ENCODE measurements at places on chromosomes 2 and 18.

GRCh38 chr2:206616151-206616550 lies 26.1 kb upstream of the FAM237A start:
- DNase-seq: no peak

DNA sequence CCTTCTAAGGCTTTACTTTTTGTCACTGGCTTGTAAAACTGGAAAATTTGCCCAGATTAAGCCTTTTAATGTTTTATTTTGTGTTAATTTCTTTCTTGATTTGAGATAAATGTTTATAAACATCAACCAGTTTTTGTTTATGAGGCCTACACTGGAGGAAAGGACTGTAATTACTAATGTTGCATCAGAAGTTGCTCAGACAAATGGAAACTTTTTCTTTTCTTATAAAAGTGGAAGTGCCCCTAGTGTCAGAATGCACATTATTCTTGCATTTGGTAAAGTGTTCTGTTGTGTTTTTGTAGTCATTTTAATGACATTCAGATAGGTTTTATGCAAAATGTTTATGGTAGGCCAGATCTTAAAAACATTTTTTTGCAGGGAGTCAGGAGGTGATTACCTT lies 25.3 kb downstream of the LCLAT1 start:
- DNase-seq: no peak

DNA sequence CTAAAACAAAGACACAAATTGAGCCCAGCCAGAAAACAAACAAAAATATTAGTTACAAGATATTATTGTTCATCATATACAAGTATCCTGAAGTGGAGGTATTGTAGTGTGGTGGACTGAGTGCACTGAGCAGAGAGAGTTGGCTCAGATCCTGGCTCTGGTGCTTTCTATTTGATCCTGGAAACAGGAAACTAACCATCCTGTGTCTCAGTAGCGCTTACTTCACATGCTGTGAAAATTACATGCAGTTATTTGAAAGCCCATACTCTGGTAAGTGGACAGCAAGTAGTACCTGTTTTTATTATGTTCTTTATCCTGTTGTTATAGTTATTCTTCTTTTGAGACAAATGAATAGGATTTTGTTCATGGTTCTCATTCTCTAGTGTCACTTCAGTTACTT lies 84.3 kb upstream of the CRIM1 start:
- DNase-seq: no peak

DNA sequence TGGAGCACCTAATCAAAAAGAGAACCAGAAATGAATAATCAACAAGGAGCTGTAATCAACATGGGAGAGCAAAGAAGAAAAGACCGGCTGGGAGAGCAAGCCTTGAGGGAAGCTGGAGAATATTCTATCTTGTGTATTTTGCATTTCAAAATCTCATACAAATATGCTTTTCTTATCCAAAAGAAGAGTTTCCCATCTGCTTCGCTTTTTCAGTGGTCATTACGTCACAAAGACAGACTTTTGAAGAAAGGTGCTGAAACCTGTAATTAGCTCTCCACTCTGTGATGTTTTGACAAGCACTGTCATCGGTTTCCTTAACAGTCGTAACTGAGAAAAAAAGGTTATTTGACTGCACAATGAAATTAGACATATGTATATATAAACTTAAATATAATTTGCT lies 139.1 kb upstream of the TACR1 start:
- DNase-seq: no peak

- DNase-seq: no peak
Measured at GRCh38 chr2:96092951-96093350, 23.4 kb downstream of the ADRA2B start.

GRCh38 chr2:240810199-240810598 lies 9.8 kb downstream of the KIF1A start:
- no peak for DNase-seq

DNA sequence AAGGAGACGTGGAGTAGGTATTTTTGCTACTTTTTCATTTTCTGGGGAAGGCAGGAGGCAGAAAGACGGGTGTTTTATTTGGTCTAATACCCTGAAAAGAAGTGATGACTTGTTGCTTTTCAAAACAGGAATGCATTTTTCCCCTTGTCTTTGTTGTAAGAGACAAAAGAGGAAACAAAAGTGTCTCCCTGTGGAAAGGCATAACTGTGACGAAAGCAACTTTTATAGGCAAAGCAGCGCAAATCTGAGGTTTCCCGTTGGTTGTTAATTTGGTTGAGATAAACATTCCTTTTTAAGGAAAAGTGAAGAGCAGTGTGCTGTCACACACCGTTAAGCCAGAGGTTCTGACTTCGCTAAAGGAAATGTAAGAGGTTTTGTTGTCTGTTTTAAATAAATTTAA lies 3.4 kb downstream of the FZD7 start:
- no peak for DNase-seq

DNA sequence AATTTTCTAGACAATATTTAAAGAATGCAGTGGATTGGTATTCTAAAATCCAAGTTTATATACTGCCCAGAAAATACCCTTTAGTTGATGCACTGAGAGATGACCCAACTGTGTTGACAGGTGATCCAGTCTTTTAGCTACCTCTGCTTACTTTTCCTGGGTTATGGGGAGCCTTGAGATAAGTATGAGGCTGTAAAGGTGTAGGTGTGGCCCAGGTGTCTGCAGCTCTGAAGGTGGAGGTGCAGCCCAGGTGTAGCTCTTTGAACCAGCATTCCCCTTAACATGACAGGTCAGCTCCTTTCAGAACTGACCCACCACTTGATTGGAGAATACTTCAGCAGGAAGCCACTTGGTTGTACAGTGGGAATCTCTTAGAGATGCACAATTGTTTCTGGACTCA lies 62.3 kb upstream of the ACSL3 start:
- DNase-seq: no peak

DNA sequence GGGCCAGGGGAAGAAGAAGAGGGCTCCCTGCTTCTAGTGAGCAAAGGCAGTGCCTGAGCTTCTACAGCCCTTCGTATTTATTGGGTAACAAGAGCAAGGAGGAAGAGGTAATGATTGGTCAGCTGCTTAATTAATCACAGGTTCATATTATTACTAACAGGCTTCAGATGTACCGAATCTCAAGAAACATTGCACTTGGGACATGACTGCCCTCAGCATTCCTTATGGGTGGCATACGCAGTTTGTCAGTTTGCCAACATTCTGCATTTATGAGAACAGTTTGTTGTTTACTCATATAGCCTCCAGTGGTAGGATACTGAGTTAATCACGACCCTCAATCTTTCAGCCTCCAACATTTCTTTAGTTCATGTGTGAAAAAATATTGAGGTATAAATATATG lies 84.5 kb downstream of the HIBCH start:
- DNase-seq: no peak

DNA sequence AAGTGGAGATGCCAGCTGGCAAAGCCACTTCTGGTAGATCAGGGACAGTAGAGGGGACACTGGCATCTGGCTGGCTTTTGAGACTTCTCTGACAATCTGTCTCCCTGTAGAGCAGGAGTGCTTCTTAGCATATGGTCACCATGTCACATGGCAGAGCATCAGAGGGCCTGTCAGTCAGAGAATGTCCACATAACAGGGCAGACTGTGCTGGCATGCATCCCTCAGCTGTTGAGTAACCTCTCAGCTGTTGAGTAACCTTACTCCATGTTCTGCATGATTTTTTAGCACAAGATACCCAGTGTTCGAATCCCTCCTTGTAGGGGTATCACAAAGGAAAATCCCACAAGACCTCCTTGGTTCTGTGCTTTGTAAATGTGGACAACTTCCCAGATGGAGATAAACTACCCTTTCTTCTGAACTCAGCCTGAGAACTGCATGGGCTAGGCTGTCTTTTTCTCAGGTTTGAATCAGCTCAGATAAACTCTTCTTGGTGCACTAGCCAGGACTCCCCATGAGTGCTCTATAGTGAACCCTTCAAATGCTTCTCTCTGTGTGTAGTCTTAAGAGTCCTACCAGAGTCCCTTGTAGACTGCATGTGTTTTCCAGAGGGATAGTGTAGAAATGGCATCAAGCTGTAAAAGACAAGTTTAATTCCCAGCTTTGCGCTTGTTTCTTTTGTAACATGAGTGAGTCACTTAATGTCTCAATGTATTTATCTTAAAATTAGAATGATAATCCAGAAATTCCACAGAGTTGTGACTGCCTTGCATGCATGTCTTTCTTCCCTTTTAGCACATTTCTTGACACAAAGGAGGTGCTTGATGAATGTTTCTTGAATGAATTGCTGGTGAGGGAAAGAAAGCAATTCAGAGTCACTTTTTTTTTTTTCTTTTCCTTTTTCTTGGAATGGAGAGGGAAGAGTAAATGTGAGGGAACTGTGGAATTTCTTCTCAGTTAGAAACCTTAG lies 442.3 kb upstream of the HNMT start:
- no peak for DNase-seq

- peak; percentile 36 for DNase-seq
Measured at GRCh38 chr2:15177103-15177502, 384.0 kb downstream of the NBAS start.

DNA sequence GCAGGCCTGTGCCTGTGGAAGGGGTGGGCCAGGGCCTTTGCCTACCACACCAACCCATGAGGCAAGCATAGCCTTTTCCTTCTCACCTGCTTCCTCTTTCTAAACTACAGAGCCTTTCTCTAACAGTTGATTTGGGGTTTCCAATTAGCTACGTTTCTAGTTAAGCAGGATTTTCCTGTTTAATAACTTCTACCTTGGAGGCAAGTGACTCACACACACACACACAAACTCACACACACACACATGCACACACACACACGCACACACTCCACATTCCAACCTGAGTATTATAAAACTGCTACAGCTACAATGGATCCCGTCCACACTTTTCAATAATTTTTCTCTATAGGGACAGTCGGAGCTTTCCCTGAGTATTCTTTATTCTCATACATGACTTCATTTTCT lies 84.9 kb downstream of the SOX11 start:
- DNase-seq: no peak

DNA sequence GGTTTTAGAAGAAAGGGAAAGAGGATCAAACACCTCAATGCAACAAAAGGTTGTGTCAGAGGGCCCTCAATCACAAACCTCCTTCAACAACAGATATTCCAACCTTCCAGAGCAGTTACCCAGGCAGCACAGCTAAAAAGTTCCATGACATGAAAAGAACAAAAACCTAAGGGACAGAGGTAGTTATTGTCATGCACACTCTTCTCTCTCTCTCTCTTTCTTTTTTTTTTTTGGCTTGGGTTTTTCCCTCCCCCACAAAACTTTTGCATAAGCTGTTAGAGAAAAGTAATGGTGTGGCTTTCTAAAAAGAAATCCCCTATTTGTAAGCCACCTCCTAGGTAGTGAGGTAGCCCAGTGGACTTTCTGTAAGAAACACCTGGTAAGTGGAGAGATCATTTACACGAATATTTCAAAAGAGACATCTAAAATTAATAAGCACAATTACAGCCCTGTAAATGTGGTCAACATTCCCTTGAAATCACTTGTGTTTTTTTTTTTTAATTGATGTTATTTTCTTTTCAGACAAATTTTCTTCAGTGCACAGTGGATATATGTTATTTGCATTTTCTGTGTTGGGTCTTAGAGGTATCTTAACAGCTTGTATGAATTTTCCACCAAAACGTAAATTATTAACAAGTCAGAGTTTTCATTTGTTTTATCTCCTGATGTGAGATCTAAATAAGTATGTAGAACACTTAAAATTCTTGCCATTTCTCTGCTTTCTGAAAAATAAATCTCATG lies 48.4 kb downstream of the ZEB2 start:
- no peak for DNase-seq

DNA sequence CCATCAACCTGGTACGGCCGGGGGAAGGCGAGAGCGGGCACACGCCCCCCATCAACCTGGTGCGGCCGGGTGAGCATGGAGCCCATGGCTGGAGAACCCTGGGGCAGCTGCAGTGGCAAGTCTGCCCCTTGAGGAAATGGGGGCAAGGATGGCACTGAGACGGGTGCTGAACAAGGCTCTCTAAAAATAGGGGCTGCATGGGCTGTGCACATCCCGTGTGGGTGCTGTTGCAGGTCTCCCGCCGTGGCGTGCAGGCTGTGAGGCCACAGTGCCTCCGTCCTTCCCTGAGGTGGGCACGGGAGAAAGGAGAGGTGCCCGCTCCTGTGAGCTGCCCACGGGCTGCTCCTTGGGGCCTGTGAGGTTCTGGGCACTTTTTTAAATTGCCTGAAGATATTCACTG lies 99.2 kb downstream of the NFATC1 start:
- no peak for DNase-seq

- DNase-seq: no peak
Measured at GRCh38 chr2:75561566-75562512, 1.1 kb upstream of the EVA1A start.

- DNase-seq: no peak
Measured at GRCh38 chr18:67665266-67665665, 148.7 kb upstream of the DSEL start.

DNA sequence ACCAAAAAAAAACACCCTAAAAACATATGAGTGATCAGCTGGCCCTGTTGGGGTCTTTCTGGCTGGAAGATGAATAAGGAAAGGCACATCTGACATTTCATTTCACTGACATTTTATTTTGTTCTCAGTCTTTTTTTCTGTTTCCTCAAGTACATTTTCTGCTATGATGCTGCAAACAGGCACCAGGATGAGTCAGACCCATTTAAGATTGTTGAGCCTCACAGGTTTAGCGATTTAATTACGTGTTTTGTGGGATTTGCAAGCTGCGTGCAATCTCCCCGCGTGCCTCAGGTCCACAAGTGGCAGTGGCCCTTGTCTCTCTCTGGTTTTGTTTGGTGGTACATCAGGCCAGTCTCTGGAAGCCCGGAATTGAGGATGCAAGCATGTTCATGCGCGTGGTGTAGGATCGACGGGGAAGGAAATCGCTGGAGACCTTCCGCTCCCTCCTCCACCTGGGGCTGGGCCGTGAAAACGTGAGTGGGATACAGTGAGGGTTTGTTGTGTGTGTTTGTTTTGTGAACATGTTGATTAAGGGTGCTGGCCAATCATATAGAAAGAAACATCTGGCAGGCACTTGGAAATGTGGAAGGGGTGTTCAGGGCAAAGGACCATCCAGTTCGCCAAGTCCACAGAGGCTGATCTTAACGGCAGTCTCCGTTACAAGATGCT lies 120.2 kb upstream of the ZNF516 start:
- DNase-seq: no peak
